ENCODE measurements at places on chromosomes 7 and 10. TPM values are rescaled to one million over a fixed set of nuclear protein-coding genes. Genes with fewer than 3 reads are reported as not detected.

The NKX2-3 gene
- total RNA-seq: not detected

The MYO3A gene
- 0.05 TPM for total RNA-seq

The ITGB8 gene
- 13.9 TPM for total RNA-seq

The GPER1 gene
- total RNA-seq: 1.8 TPM

The HHEX gene
- total RNA-seq: 76.5 TPM

The CTNNA3 gene
- total RNA-seq: not detected
